ENCODE measurements at places on chromosomes 16 and 17.

- DNase-seq, result peak; percentile 47
Observed at GRCh38 chr16:1945559-1946391, 2.8 kb upstream of the MSRB1 start.

- peak; percentile 43 for DNase-seq
Observed at GRCh38 chr17:77640916-77641605, 317.4 kb upstream of the TNRC6C start.

DNA sequence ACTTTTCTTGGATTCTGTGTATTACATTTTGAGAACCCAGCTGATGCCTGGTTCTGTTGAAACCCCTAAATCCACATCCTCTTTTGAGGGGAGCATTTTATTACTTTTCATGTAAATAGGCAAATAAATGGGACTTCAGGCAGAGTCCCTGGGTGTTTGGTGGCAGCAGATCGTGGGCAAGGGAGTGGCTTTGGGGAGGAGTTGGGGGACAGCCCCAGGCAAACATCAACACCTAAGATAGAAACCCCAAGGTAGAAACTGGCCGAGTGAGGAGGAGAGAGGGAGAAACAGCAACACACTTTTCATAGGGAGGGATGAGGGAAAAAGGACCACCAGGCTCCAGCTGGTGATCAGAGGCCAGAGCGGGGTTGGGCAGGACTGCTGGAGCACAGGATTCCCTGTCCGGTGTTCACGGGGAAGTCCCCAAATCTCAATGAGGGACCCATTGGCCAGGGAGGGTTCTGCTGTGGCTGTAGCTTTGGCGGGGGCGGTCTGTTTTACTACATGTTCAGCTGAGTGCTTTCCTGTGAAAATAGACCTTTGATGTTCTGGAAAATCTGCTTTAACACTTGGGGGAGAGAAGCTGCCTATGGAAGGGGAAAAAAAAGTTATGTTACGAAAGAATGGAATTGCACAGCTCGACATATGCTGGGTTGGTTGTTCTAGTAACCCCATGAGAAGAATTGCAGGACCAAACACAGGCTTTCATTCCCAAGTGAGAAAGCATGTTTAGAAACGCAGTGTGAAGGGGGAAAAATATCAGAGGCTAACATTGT is 46.6 kb downstream of the MSI2 start:
- DNase-seq, result no peak

DNA sequence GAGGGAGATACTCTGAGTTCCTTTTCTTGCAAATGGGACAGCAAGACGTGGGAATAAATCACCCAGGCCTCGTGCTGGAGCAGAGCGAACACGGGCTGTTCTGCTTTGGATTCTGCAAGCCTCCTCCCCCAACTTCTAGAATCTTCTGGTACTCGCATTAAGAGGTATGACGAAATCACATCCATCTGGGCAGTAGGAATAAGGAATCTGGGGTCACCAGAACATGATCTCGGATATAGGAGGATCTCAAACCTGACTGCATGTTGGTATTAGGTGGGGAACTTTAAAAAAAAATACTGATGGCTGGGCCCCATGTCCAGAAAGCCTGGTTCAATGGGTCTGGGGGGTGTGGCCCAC is 49.8 kb upstream of the USP7 start:
- no peak for DNase-seq

DNA sequence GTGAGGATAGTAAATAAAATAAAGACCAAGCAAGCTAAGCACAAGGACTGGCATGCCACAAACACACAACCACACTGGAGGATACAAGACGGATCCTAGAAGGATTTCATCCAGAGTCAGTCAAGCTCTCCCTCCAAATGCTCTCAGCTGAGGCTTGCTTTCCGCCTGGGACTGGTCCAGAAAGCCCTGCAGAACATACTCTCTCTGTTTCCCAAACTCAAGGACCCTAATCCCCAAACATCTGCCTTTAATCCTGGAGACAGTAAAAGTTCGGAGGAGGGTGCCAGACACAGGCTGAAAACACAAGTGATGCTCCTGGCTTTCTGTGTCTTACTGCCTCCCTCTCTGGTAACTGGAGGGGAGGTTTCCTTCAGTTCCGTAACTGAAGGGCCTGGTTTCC is 5.3 kb upstream of the HSD11B2 start:
- DNase-seq, result no peak

DNA sequence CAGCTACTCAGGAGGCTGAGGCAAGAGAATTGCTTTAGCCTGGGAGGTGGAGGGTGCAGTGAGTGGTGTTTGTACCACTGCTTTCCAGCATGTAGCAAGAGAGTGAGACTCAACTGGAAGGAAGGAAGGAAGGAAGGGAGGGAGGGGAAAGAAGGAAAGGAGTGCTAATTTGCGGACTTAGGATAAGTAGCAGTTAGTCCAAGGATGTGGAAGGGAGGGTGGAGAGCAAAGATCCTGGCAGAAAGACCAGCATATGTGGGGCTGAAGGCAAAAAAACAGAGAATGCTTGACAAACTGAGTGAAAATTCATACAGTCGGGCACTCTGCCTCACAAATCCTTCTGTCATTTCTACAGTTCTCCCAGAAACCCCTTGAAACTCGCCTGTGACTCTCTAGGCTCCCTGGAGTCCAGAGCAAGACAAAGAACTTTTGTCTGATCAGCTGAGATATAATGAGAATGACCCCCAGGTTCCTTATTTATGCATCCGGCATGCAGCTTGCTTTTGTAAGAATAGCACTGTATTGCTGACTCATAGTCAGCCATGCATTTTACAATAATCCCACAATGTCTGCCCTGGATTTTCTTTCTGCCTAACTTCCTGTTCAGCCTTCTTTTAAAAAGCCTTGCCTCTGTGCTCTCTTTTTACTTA is 31.5 kb downstream of the CDK5RAP3 start:
- peak; percentile 74 for DNase-seq

DNA sequence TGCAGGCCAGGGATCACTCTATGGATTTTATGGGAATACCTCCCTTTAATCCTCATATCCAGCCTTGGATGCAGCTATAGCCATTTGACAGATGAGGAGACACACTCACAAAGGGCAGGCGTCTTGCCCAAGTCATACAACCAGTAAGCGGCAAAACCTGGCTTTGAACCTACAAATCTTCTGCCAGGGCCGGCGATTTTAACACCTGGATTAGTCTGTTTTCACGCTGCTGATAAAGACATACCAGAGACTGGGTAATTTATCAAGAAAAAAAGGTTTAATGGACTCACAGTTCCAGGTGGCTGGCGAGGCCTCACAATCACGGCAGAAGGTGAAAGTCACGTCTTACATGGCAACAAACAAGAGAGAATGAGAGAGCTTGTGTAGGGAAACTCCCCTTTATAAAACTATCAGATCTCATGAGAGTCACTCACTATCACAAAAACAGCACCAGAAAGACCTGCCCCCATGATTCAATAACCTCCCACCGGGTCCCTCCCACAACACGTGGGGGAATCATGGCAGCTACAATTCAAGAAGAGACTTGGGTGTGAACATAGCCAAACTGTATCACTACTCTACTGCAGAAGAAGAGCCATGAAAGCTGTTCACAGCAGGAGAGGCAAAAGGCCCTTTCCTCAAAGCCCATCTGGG is 67.5 kb downstream of the XYLT1 start:
- no peak for DNase-seq

- DNase-seq, result no peak
Observed at GRCh38 chr16:88912556-88912955, 46.1 kb upstream of the PABPN1L start.

All from islet precursor cell (in vitro differentiated cells).